ENCODE measurements at places on chromosomes 1 and 21.
A peak's percentile ranks its signal among the peaks of the same experiment; 100 is the strongest.

- DNase-seq = no peak
Observed at GRCh38 chr1:214192825-214193643, 87.9 kb upstream of the SMYD2 start.

GRCh38 chr1:93992954-93993353 lies 83.7 kb upstream of the GCLM start:
- no peak for DNase-seq

GRCh38 chr21:34579411-34579810 lies 35.5 kb downstream of the RCAN1 start:
- no peak for DNase-seq

DNA sequence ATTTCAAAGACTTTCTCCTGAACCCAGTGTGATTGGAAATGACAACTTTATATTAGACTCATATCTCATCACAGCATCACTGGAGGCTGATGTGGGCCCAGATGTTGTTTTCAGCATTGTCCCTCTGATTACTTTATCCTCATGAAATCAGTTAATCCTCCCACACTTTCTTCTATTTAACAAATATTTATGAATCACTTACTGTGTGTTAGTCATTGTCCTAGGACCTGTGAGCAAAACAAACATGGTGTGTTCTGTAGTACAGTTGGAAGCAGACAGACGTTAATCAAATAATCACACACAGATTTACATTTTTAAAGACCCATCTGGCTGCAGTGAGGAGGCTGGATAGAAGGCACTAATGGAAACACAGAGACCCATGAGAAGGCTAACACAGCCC lies 383.7 kb downstream of the PRDM2 start:
- DNase-seq = no peak

DNA sequence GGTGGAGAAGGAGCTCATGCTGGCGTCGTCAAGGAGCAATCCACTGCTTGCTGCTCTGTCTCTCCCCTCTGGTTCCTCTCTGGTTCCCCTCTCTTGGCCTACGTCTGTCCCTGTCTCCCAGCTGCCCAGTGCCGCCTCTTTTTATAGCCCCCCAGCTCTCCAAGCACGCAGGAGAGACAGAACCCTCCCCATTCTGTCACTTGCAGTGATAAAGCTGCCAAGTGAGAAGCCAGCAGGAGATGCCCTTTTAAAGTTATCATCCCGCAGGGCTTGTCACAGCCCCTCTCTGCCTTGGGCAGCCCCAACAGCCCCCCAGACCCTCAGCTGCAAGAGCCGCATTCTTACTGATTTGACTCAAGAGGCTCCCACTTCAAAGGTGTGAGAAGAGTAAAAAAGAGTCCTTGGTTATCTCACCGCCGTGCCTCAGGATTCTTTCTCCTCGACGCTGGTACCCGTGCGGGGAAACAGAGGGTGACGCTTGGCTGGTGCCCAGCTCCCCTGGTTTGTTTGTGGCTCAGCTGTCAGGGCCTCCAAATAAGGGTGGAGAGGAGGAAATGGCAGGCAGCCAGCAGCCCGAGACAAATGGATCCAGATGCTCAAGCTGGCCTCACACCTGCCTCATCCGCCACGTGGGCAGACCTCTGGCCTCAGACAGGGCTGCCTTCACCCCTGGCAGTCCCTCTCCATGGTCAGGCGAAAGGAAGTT lies at the start of gene NPPA:
Gene NPPA (minus strand): TSS at position 117 of the 706 bp plus-strand sequence. CDS start 99 bp downstream, at position 18.
- DNase-seq = peak; percentile 23

GRCh38 chr21:41689289-41689583 lies 77.6 kb downstream of the RIPK4 start:
- DNase-seq = no peak

DNA sequence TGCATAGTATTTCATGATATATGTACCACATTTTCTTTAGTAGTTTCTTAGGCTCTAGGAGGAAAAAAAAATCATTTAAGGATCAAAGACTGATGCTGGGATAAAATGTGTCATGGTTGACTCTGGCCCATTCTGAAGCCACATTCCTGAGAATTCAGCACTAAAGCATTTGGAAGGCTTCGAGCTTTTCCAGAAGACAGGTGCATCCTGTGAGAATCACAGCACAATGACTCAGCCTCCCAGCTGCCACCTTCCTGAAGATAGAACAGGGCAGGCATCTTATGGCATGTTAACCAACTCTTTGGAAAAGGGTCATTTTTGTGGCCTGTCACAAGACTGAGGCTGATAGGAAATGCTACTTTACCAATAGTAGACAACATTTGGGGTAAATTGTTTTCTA lies 359.9 kb downstream of the PCP4 start:
- DNase-seq = no peak

- no peak for DNase-seq
Observed at GRCh38 chr1:110264430-110264829, 54.3 kb downstream of the KCNC4 start.

- DNase-seq = no peak
Observed at GRCh38 chr1:215793180-215793579, 226.1 kb downstream of the KCTD3 start.

DNA sequence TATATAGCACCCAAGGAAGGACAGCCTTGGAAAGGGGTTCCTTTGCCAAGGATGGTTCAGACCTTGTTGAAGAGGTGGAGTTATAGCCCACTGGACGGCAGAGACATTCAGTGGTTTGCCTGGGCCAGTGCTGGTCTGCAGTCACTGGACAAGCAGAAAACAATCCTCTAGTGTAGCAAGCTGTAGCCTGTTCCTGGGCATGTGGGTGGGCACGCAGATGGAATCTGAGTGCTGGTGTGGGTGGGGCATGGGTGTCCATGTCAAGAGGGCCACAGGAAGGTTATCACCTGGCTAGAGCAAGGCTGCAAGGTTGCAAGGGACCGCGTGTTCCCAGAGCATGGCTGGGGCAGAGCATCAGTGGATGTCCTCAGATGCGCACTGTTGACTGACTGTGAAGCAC lies 244.7 kb downstream of the PTPRU start:
- DNase-seq = no peak

- DNase-seq = no peak
Observed at GRCh38 chr1:77263708-77264107, 18.1 kb upstream of the AK5 start.

DNA sequence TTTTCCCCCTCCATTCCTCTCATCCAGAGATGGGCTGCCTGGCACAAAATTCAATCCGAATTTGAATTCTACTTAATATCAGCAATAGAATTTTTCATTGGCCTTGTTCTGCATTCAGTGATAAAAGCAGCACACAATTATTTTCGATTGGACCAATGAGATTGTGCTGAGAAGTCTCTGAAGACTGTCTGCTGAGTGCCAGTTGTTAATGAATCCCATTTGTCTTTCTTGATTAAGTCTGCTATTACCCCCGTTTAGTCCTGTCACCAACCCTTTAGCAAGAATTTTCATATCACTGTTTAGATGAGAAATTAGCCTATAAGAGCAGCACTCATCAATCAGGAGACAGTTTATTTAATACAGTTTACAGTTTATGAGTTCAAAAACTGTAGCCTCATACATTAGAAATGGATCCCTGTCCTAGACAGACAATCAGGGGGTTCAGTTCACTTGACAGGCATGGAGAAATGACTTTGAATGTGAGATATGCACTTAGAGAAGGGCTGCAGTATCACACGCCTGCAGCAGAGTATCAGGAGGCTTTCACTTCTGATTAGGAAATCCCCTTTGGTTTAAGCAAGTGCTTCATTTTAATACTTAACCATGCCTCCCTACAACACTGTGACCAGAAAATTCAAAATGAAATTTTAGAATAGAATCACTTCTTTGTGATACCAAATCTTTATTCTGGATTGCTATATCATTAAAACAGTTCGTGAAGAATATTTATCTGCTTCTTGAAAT lies 304.7 kb upstream of the PTBP2 start:
- DNase-seq = no peak

DNA sequence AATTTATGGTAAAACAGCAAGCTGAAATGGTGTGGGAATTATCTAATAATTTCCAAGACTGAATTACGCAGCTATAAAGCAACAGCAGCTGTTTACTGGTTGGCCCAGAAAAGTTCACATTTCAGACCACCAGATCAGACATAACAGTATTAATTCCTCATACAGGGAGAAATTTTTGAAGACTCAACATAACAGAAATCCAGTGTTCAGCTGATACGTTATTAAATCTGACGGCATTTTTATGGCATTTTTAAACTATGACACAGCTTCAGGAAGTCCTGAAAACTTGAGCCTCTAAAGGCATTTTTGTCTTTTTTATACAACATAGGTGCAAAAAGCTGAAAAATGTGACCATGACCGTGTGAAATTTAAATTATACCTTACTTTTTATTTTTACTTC lies 91.2 kb downstream of the APP start:
- DNase-seq = no peak

GRCh38 chr1:193131266-193131860 lies 9.5 kb downstream of the CDC73 start:
- no peak for DNase-seq

GRCh38 chr1:10379101-10379620 lies 19.7 kb upstream of the PGD start:
- no peak for DNase-seq

DNA sequence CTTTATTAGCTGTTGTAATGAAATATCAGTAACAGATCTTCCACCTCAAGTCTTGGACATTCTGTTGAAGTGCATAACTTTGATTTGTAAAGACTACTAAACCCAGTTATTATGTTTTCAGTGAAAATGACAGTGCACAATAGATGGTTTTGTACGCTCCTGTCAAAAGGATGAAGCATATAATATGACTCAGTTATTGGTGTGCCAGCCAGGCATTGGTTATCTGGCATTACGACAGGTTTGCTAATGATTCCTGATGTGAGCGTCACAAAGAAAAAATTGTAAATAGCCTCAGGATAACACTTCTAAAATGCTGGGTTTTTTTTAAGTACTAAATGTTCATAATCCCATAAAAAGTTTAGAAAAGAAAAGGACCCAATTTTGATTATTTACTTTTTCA lies 147.9 kb downstream of the MAGI3 start:
- no peak for DNase-seq

DNA sequence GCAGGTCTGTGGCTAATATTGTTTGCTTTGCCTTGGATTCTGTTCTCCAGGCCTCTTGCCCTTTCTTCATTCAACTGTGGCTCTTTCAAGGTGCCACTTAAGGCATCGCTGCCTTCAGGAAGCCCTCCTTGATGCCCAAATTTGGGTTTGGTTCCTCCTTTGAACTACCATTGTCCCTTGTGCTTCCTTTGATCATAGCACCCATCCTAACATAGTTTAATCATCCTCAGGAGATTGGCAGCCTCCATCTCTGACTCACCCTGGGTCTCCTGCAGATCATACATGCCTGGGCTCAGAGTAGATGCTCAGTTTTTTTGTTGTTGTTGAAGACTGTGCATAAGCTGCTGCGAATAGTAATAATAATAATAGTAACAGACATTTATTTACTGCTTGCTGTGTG lies 54.4 kb upstream of the ACOT11 start:
- DNase-seq = no peak

DNA sequence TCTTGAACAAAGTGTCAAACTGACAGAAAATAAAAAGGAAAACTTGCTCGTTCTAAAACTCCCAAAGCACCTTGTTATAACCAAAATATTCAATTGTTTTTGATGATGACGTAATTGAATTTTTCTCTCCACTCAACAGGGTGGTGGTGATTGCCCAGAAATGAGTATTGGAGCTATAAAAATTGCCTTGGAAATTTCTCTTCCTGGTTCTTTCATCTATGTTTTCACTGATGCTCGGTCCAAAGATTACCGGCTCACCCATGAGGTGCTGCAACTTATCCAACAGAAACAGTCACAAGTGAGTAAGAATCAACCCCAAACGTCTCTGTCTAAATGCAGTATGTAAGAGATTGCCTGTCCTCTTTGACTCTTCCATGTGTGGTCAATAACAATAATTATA lies 130.1 kb downstream of the HMCN1 start:
- DNase-seq = no peak

DNA sequence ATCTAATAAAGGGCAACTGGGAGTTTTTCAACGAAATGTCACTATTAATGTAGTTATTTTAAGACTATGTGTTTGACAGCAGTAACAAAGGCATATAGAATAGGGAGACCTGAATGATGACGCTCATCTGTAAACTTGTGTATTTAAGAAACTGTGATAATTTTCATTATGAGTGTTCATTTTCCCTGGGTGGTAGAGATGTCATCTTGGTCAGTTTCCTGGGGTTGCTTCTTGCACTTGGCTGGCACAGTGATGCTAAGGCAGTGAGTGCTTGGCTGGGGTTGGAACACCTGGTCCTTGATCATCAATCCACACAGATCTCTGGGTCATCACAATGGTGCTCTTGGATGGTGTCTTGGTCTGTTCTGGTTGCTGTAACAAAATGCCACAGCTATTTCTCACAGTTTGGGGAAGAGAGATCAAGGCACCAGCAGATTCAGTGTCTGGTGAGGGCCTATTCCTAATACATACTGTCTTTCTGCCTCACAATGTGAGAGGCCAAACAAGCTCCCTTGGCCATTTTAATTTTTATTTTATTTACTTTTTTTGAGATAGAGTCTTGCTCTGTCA lies 7.9 kb upstream of the SMYD2 start:
- no peak for DNase-seq

- DNase-seq = no peak
Observed at GRCh38 chr1:5404412-5405203, 587.6 kb downstream of the NPHP4 start.

- DNase-seq = no peak
Observed at GRCh38 chr1:224127925-224128819, 14.3 kb downstream of the FBXO28 start.

DNA sequence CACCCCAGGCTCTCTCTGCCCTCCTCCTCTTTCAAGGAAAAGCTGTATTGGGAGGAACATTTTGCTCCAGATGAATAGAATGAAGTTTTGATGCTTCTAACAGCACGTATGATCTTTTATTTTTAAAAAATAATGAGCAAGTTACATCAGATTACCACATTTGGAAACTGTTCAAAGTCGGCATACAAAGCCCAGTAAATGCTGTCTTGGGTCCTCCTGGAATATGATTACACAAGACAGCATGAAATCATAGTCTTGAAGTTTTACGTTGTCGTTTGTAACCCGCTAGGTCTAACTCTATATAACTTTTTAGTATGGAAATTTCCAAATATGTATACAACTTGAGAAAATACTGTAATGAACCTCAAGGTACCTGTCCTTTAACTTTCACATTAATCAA lies 385.6 kb downstream of the HLX start:
- no peak for DNase-seq

DNA sequence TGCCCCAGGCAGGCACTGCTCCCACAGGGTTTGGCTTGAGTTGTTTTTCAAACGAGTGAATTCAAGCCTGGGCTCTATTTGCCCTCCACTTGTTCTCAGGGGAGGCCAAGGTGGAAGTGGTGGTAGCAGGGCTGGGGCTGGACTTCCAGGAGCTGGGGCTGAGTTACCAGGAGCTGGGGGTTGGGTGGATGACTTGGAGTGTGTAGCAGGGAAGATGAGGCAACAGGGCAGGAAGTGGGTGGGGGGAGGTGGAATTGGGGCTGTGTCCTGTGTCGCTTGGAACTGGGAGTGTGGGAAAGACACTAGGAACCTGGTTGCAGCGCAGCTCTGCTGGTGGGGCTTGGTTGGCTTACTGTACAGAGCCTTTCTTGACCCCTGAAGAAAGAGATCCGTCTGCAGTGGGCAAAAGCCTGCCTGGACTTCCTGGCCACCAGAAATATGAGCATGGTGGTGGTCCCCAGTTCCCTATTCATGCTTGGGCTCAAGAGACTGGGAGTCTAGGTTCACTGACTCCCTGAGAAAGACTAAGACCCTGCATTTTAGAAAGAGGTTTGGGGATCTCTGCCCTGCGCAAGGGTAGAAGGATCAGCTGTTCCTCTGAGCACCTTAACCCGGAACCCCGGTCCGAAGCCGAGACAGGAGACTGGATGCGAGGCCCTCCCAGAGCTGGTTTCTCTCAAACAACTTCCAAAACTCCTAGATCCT lies 3.1 kb downstream of the TFAP2E start:
- no peak for DNase-seq

GRCh38 chr1:175833502-175833901 lies 90.1 kb upstream of the TNR start:
- no peak for DNase-seq

GRCh38 chr1:38917337-38917736 lies 24.3 kb downstream of the RHBDL2 start:
- no peak for DNase-seq
